ENCODE measurements at places on chromosomes 3 and 15.

DNA sequence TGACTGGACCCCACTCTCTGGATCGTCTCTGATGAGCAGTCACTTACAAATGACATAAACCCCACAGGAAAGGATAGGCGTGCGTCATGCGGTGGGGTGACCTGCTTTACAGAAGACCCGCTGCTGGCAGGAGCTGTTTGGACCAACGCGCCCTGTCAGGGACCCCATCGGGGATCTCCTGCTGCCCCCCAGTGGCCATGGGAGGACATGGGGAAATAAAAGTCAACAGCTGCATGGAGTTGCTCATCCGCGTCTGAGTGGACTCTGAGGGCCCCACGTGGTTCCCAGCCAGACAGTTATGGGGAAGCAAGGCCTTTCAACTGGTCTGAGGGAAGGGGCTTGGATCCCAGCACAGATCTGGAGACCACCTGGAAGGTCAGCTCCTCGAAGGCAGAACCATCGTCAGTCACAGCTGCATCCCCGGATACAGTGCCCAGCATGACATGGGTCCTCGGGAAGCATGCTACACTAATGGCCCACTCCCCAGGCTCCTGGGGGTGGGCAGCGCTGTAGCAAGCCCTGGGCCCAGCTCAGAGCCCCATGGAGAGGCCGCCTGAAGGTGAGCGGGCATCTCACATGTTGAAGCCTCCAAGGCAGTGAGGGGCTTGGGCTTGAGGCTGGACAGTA lies 32.1 kb downstream of the PTH1R start:
- DNase-seq: peak; percentile 90

DNA sequence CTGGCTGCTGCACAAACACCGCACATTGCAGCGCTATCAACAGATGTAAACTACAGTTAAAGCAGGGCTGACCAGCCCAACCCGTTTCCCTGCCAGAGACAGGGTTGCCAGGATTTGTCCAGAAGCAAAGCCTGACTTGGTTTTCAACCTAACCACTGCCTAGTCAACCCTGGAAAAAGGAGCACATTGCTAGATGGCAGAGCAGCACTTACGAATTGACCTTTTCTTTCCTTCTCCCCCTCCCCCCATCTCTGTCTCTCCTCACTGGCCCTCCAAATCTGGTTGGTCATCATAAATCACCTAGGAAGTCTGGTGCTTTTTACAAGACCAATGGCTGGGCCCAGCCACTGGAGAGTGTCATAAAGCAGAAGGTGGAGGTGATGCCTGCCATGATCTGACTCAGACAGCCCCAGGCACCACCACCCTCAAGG lies 51.3 kb downstream of the ABCC5 start:
- no peak for DNase-seq

GRCh38 chr3:194715022-194715800 lies 29.5 kb downstream of the FAM43A start:
- no peak for DNase-seq

- DNase-seq: peak; percentile 19
Observed at GRCh38 chr3:192042116-192042515, 581.2 kb downstream of the PYDC2 start.

DNA sequence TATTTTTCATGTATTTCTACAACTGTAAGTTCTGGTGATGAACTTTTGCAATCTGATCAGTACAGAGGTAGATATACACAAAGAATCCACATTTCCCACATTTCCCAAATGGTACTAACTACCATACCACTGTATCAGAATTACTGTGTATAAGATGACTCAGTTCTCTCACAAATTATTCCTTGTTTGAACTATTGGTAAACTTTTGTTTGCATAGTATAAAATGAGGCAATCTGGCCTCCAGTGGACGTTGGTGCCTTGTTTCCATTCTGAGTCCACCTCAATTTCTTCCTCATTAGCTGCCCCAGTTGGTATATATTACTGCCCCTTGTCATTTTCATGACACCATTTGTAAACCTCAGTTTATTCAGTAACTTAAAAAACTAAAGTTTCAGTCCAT lies 38.5 kb downstream of the SPTSSB start:
- no peak for DNase-seq

DNA sequence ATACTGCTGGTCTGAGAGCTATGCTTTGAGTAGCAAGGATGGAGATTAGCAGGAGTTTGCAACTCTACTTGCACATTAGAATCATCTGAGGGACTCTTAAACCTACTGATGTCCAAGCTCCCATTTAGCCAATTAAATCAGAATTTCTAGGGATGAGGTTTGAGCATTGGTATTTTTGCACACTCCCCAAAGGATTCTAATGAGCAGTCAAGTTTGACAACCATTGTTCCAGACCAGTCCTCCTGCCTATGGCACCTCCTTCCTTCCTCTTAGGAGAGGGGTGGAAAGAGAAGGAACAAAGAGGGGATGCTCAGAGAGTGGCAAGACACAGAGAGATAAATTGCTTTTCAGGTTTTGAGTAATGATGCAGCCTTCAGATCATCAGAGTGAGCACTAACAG lies 275.5 kb upstream of the ROPN1 start:
- DNase-seq: no peak

DNA sequence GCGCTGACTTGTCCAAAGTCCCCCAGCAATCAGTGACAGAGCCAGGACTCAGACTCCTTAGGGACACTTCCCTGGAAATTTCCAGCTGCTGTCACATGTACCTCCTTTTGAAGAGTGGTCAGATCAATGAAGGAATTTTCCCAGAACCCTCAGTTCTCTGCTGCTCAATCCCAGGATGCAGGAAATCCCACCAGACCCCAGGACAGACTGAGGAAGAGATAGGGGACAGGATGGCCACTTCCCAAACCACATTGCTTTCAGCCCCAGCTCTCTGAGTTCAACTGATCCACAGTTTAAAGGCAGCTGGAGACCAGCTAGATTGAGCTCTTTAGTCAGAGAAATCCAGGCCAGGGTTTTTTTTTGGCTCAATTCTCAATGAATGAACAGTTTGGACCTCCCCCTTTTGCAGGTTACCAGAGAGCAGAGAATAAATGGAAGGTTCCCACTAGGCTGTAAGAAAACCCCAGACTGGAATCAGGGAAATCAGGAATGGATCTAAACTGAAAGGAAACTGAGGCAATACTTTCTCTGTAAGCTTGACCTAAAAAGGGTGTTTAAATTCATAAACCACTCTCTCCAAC lies 1.5 kb downstream of the CYP1A1 start:
- DNase-seq: no peak

DNA sequence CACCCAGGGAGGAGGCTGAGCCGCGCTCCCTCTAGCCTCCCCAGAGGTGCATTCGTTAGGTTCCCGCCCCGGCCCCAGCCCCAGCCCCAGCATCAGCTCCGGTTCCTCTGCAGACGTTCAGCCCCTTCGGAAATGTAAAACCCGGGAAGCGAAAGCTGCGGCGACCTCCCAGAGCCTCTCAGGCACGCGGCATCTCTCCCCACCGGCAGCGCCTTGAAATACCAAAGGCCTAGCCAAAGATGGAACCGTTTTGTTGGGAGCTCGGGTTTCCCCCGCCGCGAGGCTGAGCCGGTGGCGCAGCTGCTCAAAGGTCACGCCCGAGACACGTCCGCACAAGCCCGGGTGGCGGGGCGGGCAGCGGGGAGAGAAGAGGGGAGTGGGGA lies 77.8 kb upstream of the HES1 start:
- DNase-seq: peak; percentile 35

DNA sequence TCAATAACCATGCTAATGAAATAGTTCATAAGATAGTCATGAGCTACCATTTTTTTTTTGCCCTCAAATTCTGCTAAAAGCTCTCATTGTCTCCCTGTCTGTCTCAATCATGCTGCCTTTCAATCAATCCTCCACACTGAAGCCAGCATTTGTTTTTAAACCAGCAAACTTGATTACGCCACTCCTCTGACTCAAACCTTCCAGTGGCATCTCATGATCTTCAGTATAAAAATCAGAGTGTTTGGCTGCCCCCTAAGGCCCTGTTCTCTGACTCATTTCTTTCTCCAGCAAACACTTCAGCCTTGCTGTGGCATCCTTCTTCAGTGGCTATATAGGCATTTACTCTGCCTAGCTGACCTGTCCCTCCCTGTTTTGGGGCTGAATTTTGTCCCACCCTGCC lies 36.0 kb upstream of the EOMES start:
- DNase-seq: no peak

DNA sequence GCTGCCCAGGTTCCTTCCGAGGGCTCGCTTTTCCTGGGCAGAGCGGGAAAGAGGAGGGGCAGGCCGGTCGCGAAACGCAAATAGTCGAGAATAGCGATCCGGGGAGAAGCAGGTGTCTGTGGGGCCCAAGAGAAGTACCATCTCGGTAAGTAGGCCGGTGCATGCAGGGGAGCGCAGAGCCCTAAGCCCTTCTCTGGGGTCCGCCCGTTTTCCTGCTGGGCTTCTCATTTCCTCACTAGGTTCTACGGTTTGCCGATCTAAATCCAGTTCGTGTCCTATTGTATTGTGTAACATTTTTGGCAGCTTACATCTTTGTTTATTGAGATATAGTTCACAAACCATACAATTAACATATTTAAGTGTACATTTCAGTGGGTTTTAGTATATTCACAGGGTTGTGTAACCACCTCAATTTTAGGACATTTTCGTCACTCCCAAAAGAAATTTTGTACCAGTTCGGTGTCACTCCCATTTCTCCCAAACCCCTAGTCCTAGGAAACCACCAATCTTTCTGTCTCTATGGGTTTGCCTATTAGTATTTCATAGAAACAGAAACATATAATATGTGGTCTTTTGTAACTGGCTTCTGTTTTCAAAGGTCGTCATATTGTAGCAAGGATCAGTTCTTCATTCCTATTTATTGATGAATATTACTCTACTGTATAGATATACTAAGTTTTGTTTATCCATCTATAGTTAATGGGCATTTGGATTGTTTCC lies 6.8 kb upstream of the TRIM69 start:
- DNase-seq: no peak

GRCh38 chr15:96959501-96959900 lies 629.0 kb downstream of the NR2F2 start:
- DNase-seq: no peak
